A549 treated with Hydrocortisone at 1 μM for 4 hours (cell line): ENCODE measurements at places on chromosomes 4 and X. TPM values are rescaled to one million over a fixed set of nuclear protein-coding genes. Genes with fewer than 3 reads are reported as not detected.

Gene TTC29
- total RNA-seq: not detected in 5 replicates

Gene KLHL2
- total RNA-seq: 14.6 to 20.2 TPM (median 16.9 TPM) in 5 replicates

Gene DCX
- not detected in 5 replicates for total RNA-seq

Gene PLCXD1
- 24.0 to 29.7 TPM (median 29.5 TPM) in 5 replicates for total RNA-seq

Gene VSIG4
- total RNA-seq: not detected in 5 replicates

Gene TMEM271
- total RNA-seq: not detected in 5 replicates

Gene PPP2R2C
- 31.0 to 37.7 TPM (median 35.7 TPM) in 5 replicates for total RNA-seq

Gene UGT2B11
- 0.09 to 0.17 TPM (median 0.10 TPM) in 5 replicates for total RNA-seq

Gene RGS12
- total RNA-seq: 8.4 to 12.3 TPM (median 10.1 TPM) in 5 replicates

Gene SLC38A5
- 0.18 to 0.38 TPM (median 0.26 TPM) in 5 replicates for total RNA-seq

Gene FAM9B
- 0.18 TPM in 1 of 5 replicates, not detected in the others for total RNA-seq

Gene KDR
- 0.06 to 0.26 TPM (median 0.10 TPM) in 5 replicates for total RNA-seq

Gene PAGE5
- not detected in 5 replicates for total RNA-seq

Gene TMPRSS11B
- not detected in 5 replicates for total RNA-seq

Gene HSFX4
- total RNA-seq: 0.09 TPM in 1 of 5 replicates, not detected in the others

Gene REPS2
- 0.93 to 1.7 TPM (median 1.4 TPM) in 5 replicates for total RNA-seq

Gene GRSF1
- total RNA-seq: 74.0 to 92.8 TPM (median 75.9 TPM) in 5 replicates

Gene TLR3
- total RNA-seq: 0.25 to 0.40 TPM (median 0.33 TPM) in 5 replicates

Gene LIMCH1
- total RNA-seq: 34.4 to 58.1 TPM (median 48.0 TPM) in 5 replicates

Gene TLR1
- 0.09 to 0.28 TPM (median 0.18 TPM) in 5 replicates for total RNA-seq

Gene PCYT1B
- 0.06 TPM in 1 of 5 replicates, not detected in the others for total RNA-seq

Gene TRPC3
- total RNA-seq: 0.08 to 0.12 TPM (median 0.10 TPM) in 3 of 5 replicates, not detected in the others

Gene NLGN4X
- total RNA-seq: 0.02 TPM in 2 of 5 replicates, not detected in the others

Gene RFC1
- total RNA-seq: 16.3 to 26.1 TPM (median 17.9 TPM) in 5 replicates

Gene RAI2
- 0.13 to 0.33 TPM (median 0.22 TPM) in 5 replicates for total RNA-seq

Gene PHKA1
- total RNA-seq: 25.5 to 33.2 TPM (median 29.5 TPM) in 5 replicates

Gene CDKL5
- 3.1 to 6.3 TPM (median 5.5 TPM) in 5 replicates for total RNA-seq

Gene MAGEA8
- not detected in 5 replicates for total RNA-seq

Gene CDKL2
- 0.47 to 0.97 TPM (median 0.63 TPM) in 5 replicates for total RNA-seq

Gene ZDHHC15
- not detected in 5 replicates for total RNA-seq

Gene PPARGC1A
- total RNA-seq: 0.02 to 0.12 TPM (median 0.03 TPM) in 5 replicates

Gene RASL11B
- 0.07 to 0.10 TPM (median 0.09 TPM) in 4 of 5 replicates, not detected in the other for total RNA-seq

Gene HELT
- total RNA-seq: not detected in 5 replicates

Gene ZCCHC18
- total RNA-seq: 0.12 to 0.16 TPM (median 0.13 TPM) in 3 of 5 replicates, not detected in the others

Gene CCDC120
- 2.7 to 4.1 TPM (median 3.5 TPM) in 5 replicates for total RNA-seq

Gene PTPN13
- total RNA-seq: 3.3 to 5.2 TPM (median 3.8 TPM) in 5 replicates

Gene WWC2
- 11.0 to 19.3 TPM (median 17.3 TPM) in 5 replicates for total RNA-seq

Gene ETDA
- total RNA-seq: not detected in 5 replicates

Gene F11
- not detected in 5 replicates for total RNA-seq

Gene FATE1
- not detected in 5 replicates for total RNA-seq

Gene UGT2A3
- 0.03 to 0.14 TPM (median 0.07 TPM) in 5 replicates for total RNA-seq

Gene SMARCA5
- total RNA-seq: 15.6 to 29.0 TPM (median 20.2 TPM) in 5 replicates

Gene AFF2
- not detected in 5 replicates for total RNA-seq

Gene SOWAHB
- 0.05 to 0.07 TPM (median 0.05 TPM) in 3 of 5 replicates, not detected in the others for total RNA-seq

Gene WDR17
- 1.5 to 2.0 TPM (median 1.6 TPM) in 5 replicates for total RNA-seq

Gene USP17L10
- total RNA-seq: not detected in 5 replicates

Gene AMOT
- 0.03 to 0.05 TPM (median 0.03 TPM) in 3 of 5 replicates, not detected in the others for total RNA-seq

Gene XAGE1A
- total RNA-seq: 7.3 to 39.6 TPM (median 16.0 TPM) in 5 replicates

Gene CITED1
- 1.2 to 2.8 TPM (median 1.8 TPM) in 5 replicates for total RNA-seq

Gene DEFB131A
- not detected in 5 replicates for total RNA-seq

Gene FGD1
- total RNA-seq: 5.3 to 7.0 TPM (median 6.5 TPM) in 5 replicates

Gene TEX13D
- not detected in 5 replicates for total RNA-seq

Gene APBB2
- total RNA-seq: 7.3 to 14.1 TPM (median 11.4 TPM) in 5 replicates

Gene TMPRSS11A
- not detected in 5 replicates for total RNA-seq

Gene ZNF718
- total RNA-seq: 0.37 to 0.60 TPM (median 0.48 TPM) in 5 replicates

Gene RPA4
- total RNA-seq: 0.10 to 0.47 TPM (median 0.26 TPM) in 5 replicates

Gene CCDC110
- total RNA-seq: not detected in 5 replicates

Gene CT45A1
- not detected in 5 replicates for total RNA-seq

Gene MXRA5
- total RNA-seq: not detected in 5 replicates
